ENCODE measurements at places on chromosomes 2 and 18. TPM values are rescaled to one million over a fixed set of nuclear protein-coding genes. Genes with fewer than 3 reads are reported as not detected.

Gene ALLC
- not detected for total RNA-seq

Gene FSIP2
- total RNA-seq: 0.01 TPM

Gene GAREM1
- 5.6 TPM for total RNA-seq

Gene BMP10
- total RNA-seq: not detected

Gene COL5A2
- total RNA-seq: 69.7 TPM

Gene FHOD3
- total RNA-seq: 2.9 TPM

Gene DNAH7
- 1.2 TPM for total RNA-seq

Gene CPSF3
- 50.3 TPM for total RNA-seq

Gene DAW1
- 2.1 TPM for total RNA-seq

Measured in A549 treated with AZD2906 at 1 μM for 4 hours (cell line).